Vagina (tissue), 2 donors: ENCODE measurements at places on chromosomes 2 and 18. TPM values are rescaled to one million over a fixed set of nuclear protein-coding genes. Genes with fewer than 3 reads are reported as not detected.

GRCh38 chr2:66329081-66329605 is 105.8 kb upstream of the MEIS1 start:
- no peak for DNase-seq
- no peaks in the 10 kb centered on the region for H3K36me3 ChIP-seq
- H3K4me1 ChIP-seq = no peaks in the 10 kb centered on the region

The SAG gene
- total RNA-seq = not detected

- H3K27me3 ChIP-seq = no peaks in the 10 kb centered on the region
- H3K36me3 ChIP-seq = no peaks in the 10 kb centered on the region
- no peak overlapping the region for H3K27ac ChIP-seq
- H3K4me1 ChIP-seq = no peaks in the 10 kb centered on the region
- no peak for DNase-seq
- no peak overlapping the region for H3K4me3 ChIP-seq
These were observed 66.5 kb downstream of the THNSL2 start for GRCh38 chr2:88236666-88237065.

DNA sequence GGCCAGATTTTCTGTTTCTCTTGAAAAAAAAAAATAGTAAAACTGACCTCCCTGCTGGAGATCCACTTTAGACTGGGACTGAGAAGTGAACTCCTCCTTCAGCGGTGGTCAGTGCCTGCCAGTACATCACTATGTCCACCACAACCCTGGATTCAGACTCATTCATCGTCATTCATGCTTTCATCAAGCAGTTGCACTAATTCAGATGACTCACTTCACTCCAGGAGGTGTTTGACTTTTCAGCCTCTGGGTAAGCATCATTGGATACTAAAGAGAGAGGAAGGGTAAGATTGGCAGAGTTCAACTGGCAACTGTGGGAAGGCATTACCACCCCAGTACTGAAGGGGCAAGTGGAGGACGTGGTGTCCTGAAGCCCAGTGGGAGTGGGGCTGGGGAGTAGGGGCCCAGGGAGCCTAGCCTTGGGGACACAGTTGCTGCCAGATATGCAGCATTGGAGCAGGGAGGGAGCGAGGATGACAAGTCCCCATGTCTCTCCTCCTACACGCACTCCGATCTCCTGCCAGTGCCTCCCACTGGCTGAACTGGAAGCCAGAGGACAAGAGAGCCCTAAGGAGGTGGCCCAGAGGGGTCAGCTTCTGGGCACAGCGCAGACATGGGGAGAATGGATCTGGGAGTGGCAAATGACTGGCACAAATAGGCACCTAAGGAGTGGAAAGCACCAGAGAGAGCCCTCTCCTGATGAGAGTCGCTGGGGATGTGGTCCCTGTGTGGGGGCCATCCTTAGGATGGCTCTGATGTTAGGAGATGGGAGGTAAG is 111.1 kb downstream of the TGFA start:
- no peak overlapping the region for H3K27ac ChIP-seq
- no peak overlapping the region for H3K4me3 ChIP-seq
- H3K27me3 ChIP-seq = no peaks in the 10 kb centered on the region
- no peaks in the 10 kb centered on the region for H3K4me1 ChIP-seq

The SERPINB12 gene
- 20.1 TPM for total RNA-seq

- no peaks in the 10 kb centered on the region for H3K27me3 ChIP-seq
- no peaks in the 10 kb centered on the region for H3K4me1 ChIP-seq
These were observed 28.4 kb downstream of the FAM237A start for GRCh38 chr2:206670531-206671319.
